ENCODE measurements at places on chromosomes 4 and X. TPM values are rescaled to one million over a fixed set of nuclear protein-coding genes. Genes with fewer than 3 reads are reported as not detected.

- peak; percentile 44 for DNase-seq
Observed at GRCh38 chr4:158729716-158730559, 6.7 kb upstream of the PPID start.

- DNase-seq, result no peak
Observed at GRCh38 chr4:110904435-110905065, 281.7 kb upstream of the PITX2 start.

The IL3RA gene
- 21.1 TPM for total RNA-seq

DNA sequence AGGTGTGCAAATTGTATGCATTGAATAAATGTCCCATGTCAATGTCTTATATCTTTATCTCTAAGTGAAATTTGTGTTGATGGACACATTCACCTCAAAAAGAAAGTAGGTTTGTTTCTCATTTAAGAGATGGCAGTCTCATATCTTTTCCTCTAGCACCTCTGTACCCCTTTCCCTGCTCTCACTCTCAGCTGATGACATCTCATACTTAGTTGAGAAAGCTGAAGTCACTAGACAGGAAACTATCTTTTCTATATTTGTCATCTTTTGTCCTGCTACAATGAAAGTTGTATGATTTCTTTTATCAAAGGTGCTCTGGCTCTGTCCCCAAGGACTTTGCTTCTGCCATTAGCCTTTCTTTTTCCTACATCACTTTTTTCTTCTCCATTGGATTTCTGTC, 84.0 kb upstream of the GRPR start:
- DNase-seq, result no peak

GRCh38 chr4:86108137-86108536, 251.7 kb downstream of the MAPK10 start:
- no peak for DNase-seq

DNA sequence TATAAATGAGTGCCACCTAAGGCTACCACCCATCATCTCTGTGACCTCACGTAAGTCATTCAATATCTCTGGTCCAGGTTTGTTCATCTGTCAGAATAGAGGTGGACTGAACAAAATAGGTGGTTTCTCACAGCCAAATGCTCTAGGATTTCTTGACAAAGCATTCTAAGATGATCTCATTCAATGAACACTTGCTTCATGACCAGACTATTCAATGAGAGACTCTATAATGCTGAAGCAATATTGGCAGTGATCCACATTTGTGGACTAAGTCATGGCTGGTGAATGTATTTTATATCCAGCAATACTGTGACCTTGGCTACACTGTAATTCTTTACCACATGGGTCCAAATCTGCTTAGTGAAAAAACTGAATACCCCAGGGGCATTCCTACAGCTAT, 37.9 kb downstream of the LDB2 start:
- no peak for DNase-seq

DNA sequence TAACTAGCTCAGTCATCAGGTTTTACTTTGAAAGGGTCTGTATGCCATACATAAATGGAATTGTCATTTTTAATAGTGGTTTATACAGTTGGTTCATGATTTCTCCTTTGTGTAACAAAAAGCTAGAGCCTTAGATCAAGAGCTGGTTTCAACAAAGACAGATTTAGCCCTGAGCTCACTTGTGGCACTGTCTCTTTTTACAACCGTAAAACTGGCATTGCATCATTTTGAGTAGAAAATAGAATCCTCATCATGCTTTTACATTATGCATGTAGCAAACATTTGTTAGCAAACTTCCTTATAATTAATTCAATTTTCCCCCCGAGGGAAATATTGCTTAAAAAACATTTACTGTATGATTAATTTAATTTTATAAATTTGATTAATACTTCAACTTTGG, 1871.5 kb downstream of the ARAP2 start:
- DNase-seq, result no peak

The ABLIM2 gene
- 0.15 TPM for total RNA-seq

The SLC7A11 gene
- total RNA-seq, result 3.6 TPM

GRCh38 chr4:43651991-43652390, 759.5 kb downstream of the GRXCR1 start:
- no peak for DNase-seq

The SPP1 gene
- 1.1 TPM for total RNA-seq

- DNase-seq, result no peak
Observed at GRCh38 chr4:121077496-121077895, 5.2 kb upstream of the NDNF start.

The MTMR8 gene
- 3.3 TPM for total RNA-seq

The PDGFRA gene
- 0.40 TPM for total RNA-seq
